Activated naive CD8-positive, alpha-beta T cell treated with anti-CD3 and anti-CD28 coated beads, Interleukin-2, amount 10 ng/mL, durations not matched to agents 7 days and 5 days (primary cell): ENCODE measurements at places on chromosomes 3 and 15.

DNA sequence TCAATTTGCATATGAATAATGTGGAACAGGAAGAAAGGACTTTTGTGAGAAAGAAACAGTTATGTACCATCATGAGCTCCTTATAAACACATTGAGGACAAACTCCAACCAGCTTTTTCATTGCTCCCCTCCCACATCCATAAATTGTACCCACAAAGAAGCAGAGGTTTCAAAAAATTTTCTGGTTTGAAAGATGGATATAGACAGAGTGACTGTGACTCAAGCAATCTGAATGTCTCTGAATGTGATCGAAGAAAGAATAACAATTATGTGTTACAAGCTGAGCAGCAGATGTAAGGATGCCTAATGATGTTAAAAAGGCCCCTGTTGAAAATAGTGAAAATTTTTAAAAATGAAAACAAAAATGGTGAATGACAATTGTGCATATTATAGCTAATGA, 127.4 kb downstream of the TFG start:
- H3K4me1 ChIP-seq: peaks cover 5% of the 10 kb centered on the region
- no peak for DNase-seq
- H3K4me3 ChIP-seq: no peak overlapping the region
- no peak overlapping the region for H3K27ac ChIP-seq
- peaks cover 33% of the 10 kb centered on the region for H3K27me3 ChIP-seq
- no peaks in the 10 kb centered on the region for H3K36me3 ChIP-seq

GRCh38 chr3:102114264-102114979, 265.1 kb downstream of the NFKBIZ start:
- H3K4me1 ChIP-seq: peaks cover 29% of the 10 kb centered on the region
- peaks cover 34% of the 10 kb centered on the region for H3K36me3 ChIP-seq
- H3K4me3 ChIP-seq: peak overlapping the region; percentile 50
- peak overlapping the region; percentile 77 for H3K27ac ChIP-seq
- H3K27me3 ChIP-seq: no peaks in the 10 kb centered on the region
- DNase-seq: peak; percentile 35

- peaks cover 30% of the 10 kb centered on the region for H3K36me3 ChIP-seq
- peaks cover 25% of the 10 kb centered on the region for H3K4me1 ChIP-seq
- peak overlapping the region; percentile 95 for H3K27ac ChIP-seq
- H3K4me3 ChIP-seq: peak overlapping the region; percentile 82
These were observed 68.5 kb downstream of the TRANK1 start for GRCh38 chr3:36876181-36876936.

DNA sequence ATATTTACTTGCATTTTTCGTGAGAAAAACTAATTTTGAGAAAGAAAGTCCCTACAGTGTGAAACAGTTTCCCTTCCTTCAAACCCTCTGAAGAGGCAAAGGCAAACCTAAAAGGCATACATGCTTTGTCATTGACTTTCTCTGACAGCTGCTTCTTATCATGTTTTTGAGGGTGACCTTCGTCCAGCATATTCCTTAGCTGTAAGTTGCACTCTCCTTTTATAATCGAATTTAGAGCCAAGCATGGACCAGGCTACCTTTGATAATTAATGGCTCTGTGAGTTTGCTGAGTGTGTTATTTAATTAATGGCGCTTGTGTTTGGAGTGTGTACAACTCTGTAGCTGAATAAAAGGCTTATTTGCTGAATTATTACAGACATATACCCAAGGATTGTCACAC, 684.2 kb upstream of the CFAP20DC start:
- H3K27me3 ChIP-seq: peaks cover 9% of the 10 kb centered on the region
- H3K36me3 ChIP-seq: peaks cover 17% of the 10 kb centered on the region
- peaks cover 30% of the 10 kb centered on the region for H3K4me1 ChIP-seq
- H3K4me3 ChIP-seq: no peak overlapping the region
- no peak overlapping the region for H3K27ac ChIP-seq
- no peak for DNase-seq

- H3K36me3 ChIP-seq: peaks cover 3% of the 10 kb centered on the region
- H3K27me3 ChIP-seq: peaks cover 13% of the 10 kb centered on the region
- DNase-seq: no peak
These were observed 6.3 kb downstream of the PLCD1 start for GRCh38 chr3:38022896-38023709.

GRCh38 chr15:33433821-33434220, 123.1 kb downstream of the RYR3 start:
- H3K27me3 ChIP-seq: peaks cover 5% of the 10 kb centered on the region
- no peaks in the 10 kb centered on the region for H3K4me1 ChIP-seq
- H3K4me3 ChIP-seq: no peak overlapping the region
- DNase-seq: no peak

- DNase-seq: no peak
- H3K4me3 ChIP-seq: no peak overlapping the region
- peaks cover 4% of the 10 kb centered on the region for H3K36me3 ChIP-seq
- no peak overlapping the region for H3K27ac ChIP-seq
- no peaks in the 10 kb centered on the region for H3K27me3 ChIP-seq
These were observed 80.7 kb downstream of the CHST2 start for GRCh38 chr3:143200001-143200924.

DNA sequence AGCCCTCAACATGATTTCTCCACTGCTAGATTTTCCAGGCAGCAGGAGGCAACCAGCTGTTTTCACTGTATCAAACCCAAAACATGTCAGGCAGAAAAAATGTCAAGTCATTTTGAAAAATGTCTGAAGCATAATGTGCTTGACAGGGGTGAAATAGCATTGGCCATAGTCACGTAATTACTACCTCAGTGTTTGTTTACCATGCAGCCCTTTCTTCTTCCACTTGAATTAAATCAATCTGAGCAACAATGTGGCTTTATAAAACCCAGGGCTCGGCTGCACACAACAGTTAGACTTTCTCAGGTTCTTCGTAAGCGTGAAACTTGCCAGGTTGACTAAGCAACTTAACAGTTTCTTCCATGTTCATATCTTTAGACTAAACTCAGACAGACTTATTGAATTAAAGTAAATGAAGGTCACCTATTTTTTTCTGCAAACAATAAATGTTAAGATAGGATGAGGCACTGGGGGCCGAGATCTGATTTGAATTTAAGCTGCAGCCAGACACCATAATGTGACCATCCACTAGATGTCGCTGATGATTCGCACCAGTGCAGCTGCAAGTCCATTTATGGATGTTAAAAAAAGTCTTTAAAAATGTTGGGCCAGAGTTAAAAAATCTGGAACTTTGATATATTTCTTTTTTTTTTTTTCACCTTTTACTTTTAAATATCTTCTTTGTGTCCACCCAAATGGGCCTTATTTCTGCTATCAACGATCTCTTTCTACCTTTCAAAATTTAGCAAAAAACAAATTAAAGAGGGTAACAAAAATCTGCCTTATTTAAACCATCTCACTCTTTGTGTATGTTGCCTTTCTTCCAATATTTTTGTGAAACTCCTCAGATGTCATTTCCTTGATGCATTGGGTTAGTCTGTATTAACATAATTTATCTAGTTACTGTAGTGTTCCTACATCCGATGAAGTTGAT, 305.9 kb downstream of the CACNA2D3 start:
- H3K36me3 ChIP-seq: no peaks in the 10 kb centered on the region
- no peak for DNase-seq
- peaks cover 2% of the 10 kb centered on the region for H3K27me3 ChIP-seq
- no peak overlapping the region for H3K4me3 ChIP-seq
- no peak overlapping the region for H3K27ac ChIP-seq

DNA sequence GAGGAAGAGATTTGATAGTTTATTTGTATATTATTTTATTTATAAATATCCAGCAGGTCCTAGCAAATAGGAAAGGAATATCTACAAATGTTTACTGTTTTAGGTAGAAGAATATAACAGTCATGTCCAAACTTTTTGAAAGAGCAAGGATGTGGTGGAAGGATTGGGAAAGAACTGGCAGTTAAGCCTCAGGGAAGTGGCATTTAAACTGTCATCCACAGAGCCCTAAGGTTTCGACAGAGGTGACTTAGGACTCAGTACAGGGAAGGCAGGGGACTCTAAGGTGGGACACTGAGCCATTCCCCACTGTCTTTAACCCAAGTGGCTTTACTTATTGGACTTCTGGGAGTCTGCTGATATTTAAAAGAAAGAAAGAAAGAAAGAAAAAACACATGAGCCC, 11.8 kb upstream of the TMEM87A start:
- H3K36me3 ChIP-seq: peaks cover 13% of the 10 kb centered on the region
- no peak for DNase-seq
- H3K4me3 ChIP-seq: no peak overlapping the region
- no peaks in the 10 kb centered on the region for H3K4me1 ChIP-seq
